MCF 10A (cell line): ENCODE measurements at places on chromosomes 3 and 15.

GRCh38 chr15:89462198-89462912 is 34.0 kb downstream of the RHCG start:
- peak; percentile 57 for DNase-seq

DNA sequence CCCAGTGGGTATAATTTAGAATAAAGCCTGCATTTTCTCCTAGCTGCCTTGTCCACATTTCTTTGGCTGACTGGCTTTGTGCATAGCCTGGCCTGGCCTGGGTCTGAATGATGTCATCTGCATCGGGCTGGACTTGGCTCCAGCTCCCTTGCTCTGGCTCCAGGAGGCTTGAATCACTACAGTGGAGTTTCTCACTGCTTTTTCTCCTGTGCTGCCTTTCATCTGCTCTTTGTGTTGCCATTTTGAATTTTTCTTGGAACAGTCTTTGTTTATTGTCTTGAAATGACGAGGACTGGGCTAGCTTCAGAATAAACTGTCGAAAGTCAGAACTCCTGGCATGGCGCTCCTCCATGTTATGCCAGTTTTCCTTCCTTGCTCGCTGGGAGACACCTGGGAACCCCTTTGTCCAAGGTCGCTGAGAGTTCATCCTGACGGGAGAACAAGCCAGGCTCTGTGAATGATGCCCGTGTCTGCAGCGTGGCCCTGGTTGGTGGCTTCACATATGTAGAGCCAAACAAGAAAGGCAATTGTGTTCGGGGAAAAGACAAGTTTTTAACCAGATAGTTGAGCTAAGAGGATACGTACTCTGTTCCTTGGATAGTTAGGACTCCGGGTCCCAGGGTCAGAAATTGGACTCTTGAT is 258.9 kb downstream of the PDZRN3 start:
- DNase-seq = peak; percentile 32

DNA sequence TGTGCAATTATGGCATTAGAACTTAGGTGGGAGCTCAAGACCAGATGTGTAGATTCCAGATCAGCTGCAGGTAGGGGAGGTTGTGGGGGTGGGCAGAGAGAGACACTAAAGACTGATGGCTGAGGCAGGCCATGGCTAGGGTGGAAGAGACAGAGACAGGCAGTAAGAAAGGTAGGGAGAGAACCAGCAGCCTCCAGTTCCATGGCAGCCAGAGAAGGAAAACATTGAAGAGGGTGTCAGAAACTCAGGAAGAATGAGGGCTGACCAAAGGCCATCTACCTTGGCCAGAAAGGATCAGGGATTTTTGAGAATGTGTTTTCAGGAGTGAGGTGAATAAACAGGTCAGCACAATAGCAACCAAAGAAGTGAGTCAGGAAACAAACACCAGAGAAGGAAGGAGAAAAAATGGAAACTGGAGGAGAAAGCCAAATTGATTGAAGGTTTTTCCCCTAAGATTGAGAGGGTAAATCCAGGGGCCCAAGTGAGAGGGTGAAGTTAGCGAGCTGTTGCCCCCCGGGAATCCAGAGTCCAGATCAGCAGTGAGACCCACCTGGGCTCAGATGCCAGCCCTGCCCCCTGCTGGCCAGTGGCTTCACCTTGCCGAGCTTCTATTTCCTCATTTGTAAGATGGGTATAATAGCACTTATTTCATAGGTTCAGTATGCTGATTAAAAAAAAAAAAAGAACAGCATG is 41.0 kb downstream of the ABHD2 start:
- DNase-seq = peak; percentile 60

DNA sequence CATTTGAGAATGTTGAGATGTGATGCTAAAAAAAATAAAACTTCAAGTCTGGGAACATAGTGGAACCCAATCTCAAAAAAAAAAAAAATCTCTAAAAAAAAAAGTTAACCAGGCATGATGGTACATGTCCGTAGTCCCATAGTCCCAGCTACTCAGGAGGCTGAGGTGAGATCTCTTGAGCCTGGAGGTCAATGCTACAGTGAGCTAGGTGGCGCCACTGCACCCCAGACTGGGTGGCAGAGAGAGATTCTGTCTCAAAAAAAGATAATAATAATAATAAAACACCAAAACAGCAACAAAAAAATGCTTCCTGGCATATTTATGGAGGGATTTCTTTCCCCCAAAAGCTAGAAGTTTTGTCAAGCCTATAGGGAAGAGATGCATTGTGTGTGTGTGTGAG is 361.6 kb downstream of the ROBO1 start:
- no peak for DNase-seq

- no peak for DNase-seq
These were observed 252.6 kb upstream of the MRPL3 start for GRCh38 chr3:131755380-131755779.

DNA sequence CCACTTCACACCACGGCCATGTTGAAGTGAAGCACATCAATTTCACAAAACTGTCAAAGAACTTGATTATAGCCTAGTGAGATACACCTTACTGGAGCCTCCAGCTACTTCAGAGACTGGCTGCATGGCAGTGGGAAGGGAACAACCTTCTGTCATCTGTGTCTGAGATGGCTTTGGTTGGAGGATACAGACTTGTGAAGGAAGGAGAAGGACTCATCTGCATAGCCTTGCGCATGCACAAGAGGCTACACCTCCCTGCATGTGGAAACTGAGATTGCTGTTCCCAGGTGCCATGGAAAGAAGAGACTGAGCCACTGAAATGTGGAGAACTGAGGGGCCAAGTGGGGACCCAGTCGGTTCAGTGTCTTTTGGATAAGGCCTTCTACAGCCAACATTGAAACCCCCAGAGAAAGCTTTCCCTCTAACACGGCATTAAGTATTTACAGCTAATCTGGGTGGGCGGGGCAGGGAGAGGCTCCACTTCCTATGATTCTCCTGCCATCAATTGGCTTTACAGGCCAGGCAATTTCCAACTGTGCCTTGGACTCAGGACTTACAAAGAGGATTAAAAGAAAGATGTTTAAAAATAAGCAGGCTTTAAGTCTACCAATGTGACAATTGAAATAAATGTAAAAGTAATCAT is 58.8 kb downstream of the IL16 start:
- no peak for DNase-seq

DNA sequence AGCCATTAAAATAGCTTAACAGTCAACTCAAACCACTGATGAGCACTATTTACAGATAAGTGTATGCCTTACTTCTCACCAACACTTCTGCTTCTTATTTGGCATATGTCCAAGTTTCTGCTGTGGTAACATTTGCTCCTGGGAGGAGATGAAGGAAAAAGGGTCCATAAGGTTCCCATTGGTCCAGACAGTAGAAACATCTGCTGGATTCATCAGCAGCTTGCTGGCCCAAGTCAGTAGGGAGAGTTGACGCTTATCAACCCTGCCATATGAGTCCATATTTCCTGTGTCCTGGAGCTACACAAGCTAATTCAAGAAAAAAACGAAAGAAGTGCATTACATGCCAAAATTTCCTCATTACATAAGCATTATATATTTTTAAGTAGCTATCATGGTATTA is 824.5 kb downstream of the CADM2 start:
- DNase-seq = peak; percentile 4
